ENCODE measurements at places on chromosomes 12 and 14. TPM values are rescaled to one million over a fixed set of nuclear protein-coding genes. Genes with fewer than 3 reads are reported as not detected.

The SPIC gene
- not detected for total RNA-seq

The TMPRSS12 gene
- not detected for total RNA-seq

The ADGRD1 gene
- not detected for total RNA-seq

The INHBE gene
- total RNA-seq = not detected

The RND1 gene
- total RNA-seq = 4.9 TPM

The PRR4 gene
- total RNA-seq = 1.2 TPM

The KRT2 gene
- total RNA-seq = not detected

Measured in activated naive CD8-positive, alpha-beta T cell treated with anti-CD3 and anti-CD28 coated beads, Interleukin-2, amount 10 ng/mL, durations not matched to agents 7 days and 5 days (primary cell).